SJCRH30 (cell line): ENCODE measurements at places on chromosomes 2 and 18.

DNA sequence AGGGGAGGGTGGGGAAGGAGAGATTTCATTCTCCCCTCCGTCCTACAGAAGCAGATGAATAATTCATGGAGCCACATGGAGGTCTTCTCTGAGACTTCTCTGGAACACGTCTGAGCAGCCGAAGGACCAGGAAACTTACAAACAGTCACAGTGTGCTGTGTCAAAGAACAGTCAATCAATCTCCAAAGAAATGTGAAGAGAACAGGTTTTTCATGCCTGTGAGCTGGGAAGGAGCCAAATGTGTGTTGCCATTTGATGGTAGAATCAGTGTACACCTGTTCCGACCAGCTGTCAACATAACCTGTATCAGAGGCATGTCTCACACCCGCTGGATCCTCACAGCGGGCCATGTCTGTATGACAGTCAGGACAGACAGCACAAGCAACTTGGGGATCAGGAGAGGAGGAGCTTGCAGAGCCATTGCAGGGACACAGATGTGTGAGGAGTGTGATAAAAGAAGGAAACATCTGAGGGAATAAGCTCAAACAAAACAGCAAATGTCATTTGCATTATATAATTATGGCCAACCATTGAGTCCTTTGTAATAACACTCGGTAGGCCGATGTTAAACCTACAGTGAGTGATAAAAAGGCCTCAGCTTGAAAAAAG, 298.5 kb downstream of the EN1 start:
- DNase-seq, result no peak

- DNase-seq, result peak; percentile 97
Observed at GRCh38 chr2:121088251-121089165, 196.5 kb downstream of the TFCP2L1 start.

- DNase-seq, result no peak
Observed at GRCh38 chr2:23656597-23656973, 270.3 kb downstream of the ATAD2B start.

DNA sequence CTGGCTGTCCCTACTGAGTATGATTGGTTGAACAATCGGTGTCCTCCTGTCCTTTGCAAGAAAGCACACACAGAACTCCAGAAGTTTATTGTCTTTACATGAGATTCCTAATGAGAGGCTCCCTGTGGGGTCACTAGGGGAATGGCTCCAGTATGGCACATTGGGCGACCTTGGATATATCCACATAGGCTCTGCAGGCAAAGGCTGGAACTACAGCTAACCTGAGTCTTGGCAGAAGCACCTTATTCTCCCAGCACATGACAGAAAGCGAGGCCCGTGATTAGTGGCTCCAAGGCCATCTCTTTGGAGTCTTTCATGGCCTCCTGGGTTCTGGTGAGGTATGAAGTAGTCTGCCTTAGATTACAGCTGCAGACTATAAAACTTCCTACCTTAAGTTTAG, 49.0 kb downstream of the ZDBF2 start:
- peak; percentile 6 for DNase-seq

DNA sequence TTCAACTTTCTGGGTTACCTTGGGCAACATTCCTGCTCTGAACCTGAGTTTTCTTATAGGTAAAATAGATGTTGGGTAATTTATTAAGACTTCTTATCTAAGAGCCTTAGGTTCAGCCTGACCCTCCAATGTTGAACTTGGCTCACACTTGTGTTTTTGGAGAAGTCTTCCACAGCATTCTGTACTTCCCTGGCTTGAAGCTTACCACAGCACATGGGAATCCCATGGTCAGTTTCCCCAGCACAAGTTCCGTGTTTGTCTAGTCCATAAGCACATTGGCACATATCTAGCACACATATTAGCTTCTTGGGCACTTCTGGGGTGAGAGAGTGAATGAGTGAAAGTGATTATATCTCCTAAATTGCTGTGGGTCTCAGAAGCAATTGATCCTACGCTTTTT, 782.5 kb upstream of the HS6ST1 start:
- DNase-seq, result no peak

- DNase-seq, result no peak
Observed at GRCh38 chr2:70583091-70583490, 29.5 kb upstream of the TGFA start.

DNA sequence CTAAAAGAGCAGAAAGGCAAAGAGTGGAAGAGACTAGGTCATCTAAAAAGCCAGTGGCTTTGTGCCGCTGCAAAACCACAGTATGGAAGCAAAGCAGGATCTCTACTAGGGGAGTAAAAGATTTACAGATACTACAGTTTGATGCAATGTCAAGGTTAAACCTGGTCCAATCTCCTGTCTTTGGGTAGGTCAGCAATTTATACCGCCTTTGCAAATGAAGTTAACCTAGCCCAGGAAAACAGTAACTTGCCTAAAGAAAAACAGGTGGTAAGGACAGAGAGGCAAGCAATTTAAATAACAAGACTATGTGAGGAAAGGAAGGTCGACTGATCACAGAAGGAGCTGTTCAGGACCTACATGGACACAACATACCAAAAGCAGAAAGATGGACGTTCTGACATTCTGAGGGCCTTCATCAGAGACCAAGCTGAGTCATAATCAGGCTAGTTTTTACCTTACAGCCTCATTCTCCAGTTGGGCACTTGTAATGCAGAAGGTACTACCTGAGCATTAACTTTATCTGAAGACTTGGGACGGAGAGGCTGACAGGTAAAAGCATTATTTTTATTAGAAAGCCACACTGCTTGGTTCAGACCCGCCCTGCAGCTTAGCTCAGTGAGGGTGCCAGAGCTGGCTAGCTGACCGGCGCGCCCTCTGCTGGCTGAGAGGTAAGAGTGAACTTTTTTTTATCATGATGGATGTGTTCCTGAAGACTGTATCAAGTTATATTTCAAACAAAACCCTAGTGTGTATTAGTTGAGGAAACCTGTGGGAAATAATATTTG, 15.9 kb downstream of the CDKL4 start:
- DNase-seq, result peak; percentile 66

DNA sequence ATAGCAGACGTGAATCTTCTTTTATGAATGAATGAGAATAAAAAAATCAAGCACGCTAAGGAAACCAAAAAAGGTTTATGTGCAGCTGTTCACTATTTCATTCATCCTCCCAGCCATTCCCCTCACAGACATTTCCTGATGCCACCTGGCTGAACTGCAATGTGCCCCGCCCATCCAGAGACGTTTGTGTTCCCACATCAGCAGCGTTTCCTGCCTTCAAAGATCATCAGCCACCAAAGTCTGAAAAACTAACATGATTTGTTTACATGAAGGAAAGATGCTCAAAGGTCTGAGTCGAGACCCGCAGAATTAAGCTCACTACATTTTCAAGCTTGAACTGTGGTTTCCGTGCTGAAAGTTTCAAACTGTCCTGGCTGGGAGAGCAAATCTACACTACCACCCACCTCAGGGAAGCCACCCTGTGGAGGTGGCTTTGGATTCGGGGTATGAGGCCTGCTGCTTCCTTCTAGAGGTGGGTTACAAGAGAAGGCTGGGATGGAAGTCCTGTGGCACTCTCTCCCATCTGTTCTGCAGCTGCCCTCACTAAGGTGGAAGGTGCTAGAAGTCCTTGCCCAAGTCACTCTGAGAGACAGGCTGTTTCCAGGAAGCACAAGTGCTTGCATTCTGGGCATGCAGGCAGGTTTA, 201.3 kb upstream of the OSR1 start:
- DNase-seq, result no peak
